ENCODE measurements at places on chromosomes 1 and 21. TPM values are rescaled to one million over a fixed set of nuclear protein-coding genes. Genes with fewer than 3 reads are reported as not detected.

DNA sequence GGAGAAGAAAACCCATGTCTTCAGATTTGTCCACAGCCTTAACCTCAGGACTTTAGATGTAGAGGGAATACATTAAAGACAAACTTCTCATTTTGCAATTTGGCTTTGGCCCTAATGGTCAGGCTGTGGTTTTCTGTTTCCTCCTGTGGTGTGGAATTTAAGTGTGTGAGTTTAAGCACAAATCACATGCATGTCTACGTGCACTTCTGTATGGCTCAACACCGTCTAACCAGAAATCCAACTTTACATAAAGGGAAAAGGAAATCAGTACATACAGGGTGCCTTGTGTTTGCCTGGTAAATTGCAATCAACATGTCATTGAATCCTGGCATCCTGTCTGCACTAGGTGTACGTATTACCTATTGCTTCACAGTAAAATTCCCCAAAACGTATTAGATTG is 1.2 kb upstream of the ZNF124 start:
- no peak for DNase-seq

DNA sequence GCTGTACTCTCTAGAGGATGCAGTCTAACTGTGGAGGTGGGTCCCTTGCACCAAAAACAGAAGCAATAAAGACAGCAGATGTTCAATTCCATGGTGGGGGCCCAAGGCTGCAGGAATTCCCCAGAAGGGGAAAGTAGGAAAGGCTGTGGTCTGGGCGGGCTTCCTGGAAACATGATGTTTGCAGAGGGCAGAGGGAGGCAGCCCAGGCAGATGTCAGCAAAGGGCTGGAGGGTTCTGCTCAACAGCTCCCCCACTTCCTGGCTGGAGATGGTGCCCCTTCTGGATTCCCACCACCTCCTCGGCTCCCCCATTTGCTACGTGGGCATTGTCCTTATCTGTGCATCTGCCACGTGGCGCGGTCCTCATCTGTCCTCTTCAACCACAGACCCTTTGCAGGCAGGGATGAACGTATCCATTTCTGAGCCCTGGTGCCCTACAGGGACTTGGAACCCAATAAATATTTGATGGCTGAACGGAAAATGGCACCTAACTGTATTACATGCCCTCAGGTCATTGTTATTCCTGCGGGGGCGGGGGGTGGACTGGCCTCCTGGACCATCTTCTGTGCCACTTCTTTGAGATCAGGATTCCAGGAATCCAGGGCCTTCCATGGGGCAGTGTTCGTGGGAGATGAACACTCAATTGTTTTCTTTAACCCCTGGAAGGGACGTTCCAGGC is 8.4 kb upstream of the GUCA2B start:
- DNase-seq: no peak

The FHL3 gene
- 12.1 TPM for total RNA-seq

DNA sequence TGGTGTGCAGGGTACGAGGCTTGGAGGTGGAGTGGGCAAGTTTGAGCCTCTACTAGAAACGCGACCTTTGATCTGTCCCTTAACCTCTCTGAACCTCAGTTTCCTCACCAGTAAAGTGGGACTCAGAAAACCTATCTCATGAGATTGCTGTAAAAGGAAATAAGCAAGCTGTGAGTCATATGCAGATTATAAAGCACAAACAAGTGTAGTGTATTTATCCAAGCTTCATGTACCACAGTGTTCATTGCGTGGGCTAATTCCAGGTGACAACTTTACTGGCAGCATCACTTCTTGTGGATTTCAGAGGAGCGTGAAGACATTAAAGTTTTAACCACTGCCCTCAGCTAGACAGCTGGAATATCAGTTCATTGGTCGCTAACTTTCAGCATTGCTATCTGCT is 44.4 kb downstream of the ZNF697 start:
- no peak for DNase-seq

GRCh38 chr1:63890468-63890867 is 116.7 kb downstream of the ROR1 start:
- no peak for DNase-seq

Measured in foreskin keratinocyte (primary cell).